ENCODE measurements at places on chromosomes 5 and 9.
A peak's percentile ranks its signal among the peaks of the same experiment; 100 is the strongest.

- no peak for DNase-seq
These were observed 60.9 kb downstream of the ANKRD55 start for GRCh38 chr5:56172241-56172640.

- DNase-seq: no peak
These were observed 1426.2 kb upstream of the WWC1 start for GRCh38 chr5:166865206-166865605.

- no peak for DNase-seq
These were observed 7.3 kb upstream of the SMIM3 start for GRCh38 chr5:150771034-150771795.

- peak; percentile 98 for DNase-seq
These were observed at the start of gene RNF130 for GRCh38 chr5:180071531-180072255. Gene RNF130, minus strand, starts transcription at chr5:180071759. Its CDS starts 57 bp downstream, at chr5:180071702.

DNA sequence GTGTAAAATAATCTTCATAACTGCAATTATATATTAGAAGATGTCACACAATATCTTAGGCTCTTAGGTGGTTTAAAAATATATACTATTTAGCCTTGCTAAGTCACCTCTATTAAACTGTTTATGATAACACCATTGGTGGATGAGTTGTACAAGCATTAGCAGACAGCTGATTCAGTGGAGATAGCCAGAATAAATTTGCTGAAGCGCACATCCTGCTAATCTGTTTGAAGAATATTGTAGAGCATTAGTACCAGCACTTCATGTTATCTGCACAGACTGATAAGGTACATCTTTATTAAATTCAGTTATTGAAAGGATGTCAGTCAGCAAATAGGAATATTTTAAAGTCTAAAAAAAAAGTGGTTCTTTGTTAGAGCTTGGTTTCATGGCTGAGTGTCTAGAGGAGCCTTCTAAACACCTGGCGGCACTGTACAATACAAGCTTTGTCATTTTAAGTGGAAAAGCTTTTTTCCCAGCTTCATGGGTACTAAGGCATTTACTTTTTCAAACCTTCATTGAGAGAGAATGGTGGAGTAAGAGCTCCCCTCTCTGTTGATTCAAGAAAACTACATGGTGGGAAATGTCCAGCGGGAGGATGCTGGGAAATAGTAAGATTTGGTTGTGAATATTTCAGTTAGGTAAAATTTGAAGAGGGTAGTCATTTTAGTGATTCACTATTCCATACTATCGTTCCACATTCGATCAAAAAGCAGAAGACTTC, 275.1 kb downstream of the SLF1 start:
- DNase-seq: no peak

- DNase-seq: no peak
These were observed 398.3 kb upstream of the EDIL3 start for GRCh38 chr5:84783003-84783402.
